Psoas muscle (tissue), 8 donors: ENCODE measurements at places on chromosomes 1 and 21. TPM values are rescaled to one million over a fixed set of nuclear protein-coding genes. Genes with fewer than 3 reads are reported as not detected.

DNA sequence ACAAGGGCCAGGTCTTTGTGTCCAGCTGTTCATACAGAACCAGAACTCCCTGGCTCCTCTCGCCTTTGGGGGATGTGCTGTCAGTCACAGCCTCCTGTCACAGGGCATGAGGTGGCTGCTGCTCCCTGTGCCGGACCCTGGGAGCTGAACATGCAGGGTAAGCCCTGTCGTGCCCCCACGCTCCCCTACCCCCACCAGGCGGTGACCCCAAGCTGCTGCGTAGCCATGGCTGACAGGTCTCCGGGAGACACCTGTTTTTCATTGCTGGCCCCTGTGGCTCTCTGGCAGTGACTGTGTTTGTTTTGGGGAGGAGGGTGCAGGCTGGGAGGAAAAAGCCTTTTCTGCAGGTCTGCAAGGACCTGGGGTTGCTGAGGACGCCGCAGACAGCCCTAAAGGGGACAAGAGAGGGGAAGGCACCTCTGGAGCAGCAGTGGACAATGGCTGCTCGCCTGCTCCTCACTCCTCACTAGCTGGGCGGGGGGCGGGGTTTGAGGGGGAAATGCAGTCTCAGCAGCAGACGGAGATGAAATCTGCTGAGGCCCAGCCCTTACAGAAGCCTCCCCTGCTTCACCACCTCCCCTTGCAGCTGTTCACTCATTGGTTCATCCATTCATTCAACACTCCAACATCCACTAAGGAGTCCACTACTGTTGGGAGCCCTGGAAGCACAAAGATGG lies 81.4 kb downstream of the TRABD2B start:
- no peak overlapping the region for H3K27ac ChIP-seq
- no peaks in the 10 kb centered on the region for H3K27me3 ChIP-seq
- no peak for DNase-seq
- no peaks in the 10 kb centered on the region for H3K4me1 ChIP-seq

DNA sequence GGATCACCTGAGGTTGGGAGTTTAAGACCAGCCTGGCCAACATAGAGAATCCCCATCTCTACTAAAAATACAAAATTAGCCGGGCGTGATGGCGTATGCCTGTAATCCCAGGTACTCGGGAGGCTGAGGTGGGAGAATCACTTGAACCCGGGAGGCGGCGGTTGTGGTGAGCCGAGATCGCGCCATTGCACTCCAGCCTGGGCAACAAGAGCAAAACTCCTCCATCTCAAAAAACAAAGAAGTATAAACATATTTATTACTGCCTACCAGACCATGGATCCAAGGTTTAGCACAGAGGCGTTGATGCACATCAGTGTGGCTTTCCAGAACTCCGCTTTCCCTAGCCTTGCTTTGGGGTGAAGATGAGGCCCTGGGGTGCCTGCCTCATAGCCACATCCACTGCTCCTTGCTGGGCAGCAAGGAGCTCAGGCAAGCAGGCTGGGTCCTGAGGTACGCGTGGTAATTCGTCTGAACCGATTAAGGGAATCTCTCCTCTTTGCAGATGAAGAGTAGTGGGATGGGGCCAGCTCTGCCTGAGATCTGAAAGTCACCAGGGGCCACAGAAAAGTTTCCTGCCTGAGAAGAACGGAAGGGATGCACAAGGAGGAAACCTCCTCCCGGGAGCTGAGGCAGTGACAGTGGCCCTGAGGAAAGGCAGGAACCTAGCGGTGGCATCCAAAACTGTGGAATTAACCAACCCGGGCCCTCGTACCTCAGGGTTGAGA lies 52.3 kb upstream of the LBR start:
- no peaks in the 10 kb centered on the region for H3K36me3 ChIP-seq
- peaks cover 3% of the 10 kb centered on the region for H3K4me1 ChIP-seq
- no peaks in the 10 kb centered on the region for H3K27me3 ChIP-seq
- H3K27ac ChIP-seq, result no peak overlapping the region
- DNase-seq, result no peak

DNA sequence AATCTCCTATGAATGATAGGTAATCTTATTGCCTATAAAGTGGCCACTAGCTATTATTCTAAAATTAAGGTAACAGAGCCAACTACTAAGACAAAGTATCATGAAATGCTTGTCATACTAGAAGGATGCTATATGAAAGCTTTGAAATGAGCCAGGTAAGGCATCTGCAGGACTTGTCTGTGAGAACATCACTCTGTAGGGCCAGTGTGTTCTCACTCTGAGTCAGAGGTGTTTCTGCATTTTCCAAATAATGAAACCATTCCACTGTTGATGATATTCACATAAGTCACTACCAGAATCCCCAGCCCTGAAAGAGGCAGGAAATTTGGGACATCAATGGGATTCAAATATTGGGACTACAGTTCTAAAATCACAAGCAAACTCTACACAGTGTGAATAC lies 25.8 kb upstream of the GBP5 start:
- no peaks in the 10 kb centered on the region for H3K36me3 ChIP-seq
- no peak overlapping the region for H3K4me3 ChIP-seq
- H3K4me1 ChIP-seq, result no peaks in the 10 kb centered on the region
- H3K27ac ChIP-seq, result no peak overlapping the region
- H3K27me3 ChIP-seq, result no peaks in the 10 kb centered on the region
- no peak for DNase-seq

GRCh38 chr1:246012341-246012740 lies 494.7 kb downstream of the SMYD3 start:
- no peak for DNase-seq
- no peak overlapping the region for H3K27ac ChIP-seq
- H3K4me1 ChIP-seq, result no peaks in the 10 kb centered on the region

- no peak overlapping the region for H3K27ac ChIP-seq
- no peaks in the 10 kb centered on the region for H3K27me3 ChIP-seq
- H3K4me3 ChIP-seq, result no peak overlapping the region
- no peaks in the 10 kb centered on the region for H3K4me1 ChIP-seq
Observed at GRCh38 chr1:111706921-111707320, 32.3 kb downstream of the INKA2 start.

DNA sequence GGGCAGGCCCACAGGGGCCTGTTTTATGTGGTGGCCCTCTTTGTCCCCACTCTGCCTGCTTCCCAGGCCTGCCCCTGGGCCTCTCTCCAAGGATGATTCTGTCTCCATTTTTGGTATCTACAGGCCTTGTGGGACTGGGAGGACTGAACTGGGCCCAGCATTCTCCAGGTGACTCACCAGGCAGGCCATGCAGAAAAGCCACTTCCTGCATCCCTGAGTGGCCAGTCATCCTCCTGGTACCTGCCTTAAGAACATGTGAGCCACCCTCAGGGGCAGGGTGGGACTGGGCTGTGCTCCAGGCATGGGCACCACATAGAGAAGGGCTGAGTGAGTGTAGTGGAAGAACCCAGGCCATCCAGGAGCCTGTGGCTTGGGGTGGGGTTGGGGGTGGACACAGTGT lies 20.0 kb upstream of the BCAR3 start:
- DNase-seq, result peak; percentile 77
- H3K4me1 ChIP-seq, result peaks cover 36% of the 10 kb centered on the region

CFAP74 gene
- total RNA-seq, result not detected

PSEN2 gene
- 26.2 TPM for total RNA-seq

KRTAP19-3 gene
- 0.64 TPM for total RNA-seq
